ENCODE measurements at places on chromosomes 7 and 10.

DNA sequence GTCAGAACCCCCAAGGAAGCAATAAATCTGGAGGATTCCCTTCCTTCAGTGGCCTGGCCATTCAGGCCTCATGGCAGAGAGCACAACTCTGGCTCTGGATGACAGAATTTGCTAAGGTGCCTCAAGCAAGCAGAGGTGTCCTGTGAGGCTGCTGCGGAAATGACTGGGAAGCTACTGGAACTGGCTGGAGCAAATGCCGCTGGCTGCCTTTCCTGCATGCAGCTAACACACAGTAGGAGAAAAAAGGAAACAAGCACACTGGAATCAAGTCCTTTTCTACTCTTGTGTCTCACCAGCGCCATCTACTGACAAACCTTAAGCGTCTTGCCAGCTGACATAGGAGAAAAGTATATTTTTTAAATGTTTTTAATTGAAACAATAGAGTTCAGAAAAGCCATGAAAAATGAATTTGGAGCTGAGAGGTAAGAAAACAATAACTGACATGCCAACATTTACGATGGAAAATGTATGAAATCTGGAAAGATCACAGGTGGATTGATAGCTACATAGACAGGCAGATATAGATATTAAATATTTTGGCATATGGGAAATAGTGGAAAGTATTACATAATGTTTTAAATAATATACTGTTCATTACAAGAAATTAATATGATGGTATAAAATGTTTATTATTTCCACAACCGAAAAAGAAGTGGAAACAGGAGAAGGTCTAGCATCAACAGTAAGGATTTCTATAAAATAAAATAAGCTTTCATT, 951.6 kb downstream of the ANKRD7 start:
- DNase-seq: no peak

DNA sequence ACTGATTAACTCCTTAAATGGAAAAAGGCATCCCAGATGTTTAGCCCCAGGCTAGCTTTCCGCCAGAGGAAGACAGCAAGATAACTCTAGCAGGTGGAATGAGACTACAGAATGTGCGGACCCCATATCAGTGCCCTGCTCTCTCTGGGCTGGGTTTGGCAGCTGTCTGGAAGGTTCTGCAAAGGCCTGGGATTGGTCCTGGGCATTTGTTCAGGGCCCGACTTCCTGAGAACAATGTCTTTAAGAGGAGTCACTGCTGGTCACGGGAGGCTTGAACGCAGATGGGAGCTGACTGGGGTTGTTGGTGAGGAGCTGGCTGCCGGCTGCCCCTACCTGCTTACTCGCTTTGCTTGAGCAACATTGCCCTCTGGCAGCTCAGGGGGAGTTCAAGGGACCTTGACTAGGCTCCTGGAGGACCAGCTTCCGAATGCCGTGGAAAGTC, 130.6 kb upstream of the BTBD16 start:
- no peak for DNase-seq

GRCh38 chr10:15253951-15254807, 85.7 kb upstream of the NMT2 start:
- no peak for DNase-seq

DNA sequence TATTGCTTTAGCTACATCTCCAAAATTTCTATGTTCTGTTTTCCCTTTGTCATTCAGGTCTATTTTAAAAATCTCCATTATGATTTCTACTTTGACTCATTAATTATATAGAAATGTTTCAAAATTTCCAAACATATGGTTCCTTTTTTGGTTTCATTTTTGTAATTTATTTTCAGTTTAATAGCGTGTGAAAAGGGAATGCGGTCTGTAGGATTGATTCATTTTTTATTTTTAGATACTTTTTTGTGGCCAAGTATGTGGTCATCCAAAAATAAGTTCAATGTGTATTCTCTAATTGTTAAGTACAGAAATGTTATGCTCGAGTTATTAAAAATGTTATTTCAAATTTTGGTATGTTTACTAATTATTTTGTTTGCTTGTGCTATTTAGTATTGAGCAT, 72.5 kb upstream of the ANKRD1 start:
- no peak for DNase-seq

- DNase-seq: no peak
These were observed 42.0 kb downstream of the FZD1 start for GRCh38 chr7:91306266-91306665.

DNA sequence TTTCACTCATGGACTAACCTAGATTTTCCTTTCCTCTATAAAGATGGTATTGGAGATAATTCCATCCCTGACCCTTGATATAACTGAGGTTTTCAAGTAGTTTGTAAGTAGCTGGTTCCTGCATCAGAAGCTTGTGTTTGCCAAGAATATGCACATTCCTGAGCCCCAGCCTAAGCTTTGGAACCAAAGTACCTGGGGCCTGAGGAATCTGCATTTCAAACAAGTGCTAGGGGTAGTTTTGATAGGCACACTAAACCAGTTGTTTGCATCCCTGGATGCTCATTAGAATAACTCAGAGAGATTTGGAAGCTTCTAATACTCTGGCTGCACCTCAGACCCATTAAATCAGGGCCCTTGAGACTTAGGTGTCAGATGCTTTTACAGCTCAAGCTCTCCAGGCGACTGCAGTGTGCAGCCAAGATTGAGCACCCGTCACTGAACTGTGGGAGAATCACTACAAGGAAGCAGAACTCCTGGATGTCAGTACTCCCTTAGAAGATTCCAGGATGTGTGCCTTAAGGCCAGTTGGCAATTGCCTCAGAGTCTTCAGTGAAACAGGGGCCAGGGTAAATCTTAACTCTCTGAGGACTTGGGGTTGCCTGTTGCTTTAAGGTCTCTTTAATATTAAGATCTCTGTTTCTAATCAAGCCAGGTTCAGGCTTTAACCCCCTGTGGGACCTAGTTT, 565.0 kb downstream of the REEP3 start:
- no peak for DNase-seq

DNA sequence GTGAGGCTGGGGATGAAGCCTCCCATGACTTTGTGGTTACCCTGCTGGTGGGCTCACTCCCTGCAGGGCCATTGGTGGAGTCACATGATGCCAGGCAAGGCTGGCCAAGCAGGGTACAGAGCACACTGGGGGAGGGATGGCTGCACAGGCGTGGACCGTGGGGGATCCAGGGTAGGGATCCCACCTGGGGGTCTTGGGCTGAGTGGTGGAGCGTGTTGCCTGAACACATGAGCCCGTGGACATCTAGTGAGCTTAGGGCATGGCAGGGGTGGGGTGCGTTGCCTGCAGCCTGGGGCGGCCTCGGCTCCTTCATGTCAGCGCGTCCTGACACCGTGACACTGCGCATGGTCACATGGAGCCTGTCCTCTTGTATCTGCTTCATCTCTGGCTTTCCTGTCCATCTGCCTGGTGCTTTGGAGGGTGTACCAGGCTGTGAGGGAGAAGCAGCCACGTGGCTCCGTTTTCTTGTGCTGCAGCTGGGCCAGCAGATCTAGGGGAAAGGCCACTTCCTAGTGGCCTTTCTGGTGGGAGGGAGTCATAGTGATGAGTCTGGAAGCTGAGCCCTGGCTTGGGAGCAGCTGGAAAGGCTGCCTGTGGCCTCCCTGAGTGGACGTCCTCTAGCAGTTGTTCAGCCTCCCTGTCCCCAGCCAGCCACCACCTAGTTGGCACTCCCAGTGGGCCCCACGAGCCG, 96.2 kb downstream of the LHPP start:
- no peak for DNase-seq

DNA sequence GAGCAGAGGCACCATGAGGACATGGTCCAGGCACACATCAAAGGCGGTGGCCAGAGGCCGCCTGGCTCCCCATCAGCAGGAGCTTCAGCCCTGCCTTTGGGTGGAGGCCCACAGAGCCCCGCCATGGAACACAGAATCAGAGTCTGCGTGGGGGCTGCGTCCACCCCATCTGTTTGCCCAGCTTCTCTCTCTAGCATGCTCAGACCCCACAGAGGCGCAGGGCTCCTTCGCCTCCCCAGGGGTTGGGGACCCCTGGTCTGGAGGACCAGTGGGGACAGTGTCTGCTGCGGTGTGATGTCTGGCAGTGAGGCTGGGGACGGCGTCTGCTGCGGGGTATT, 321.9 kb downstream of the PTPRN2 start:
- DNase-seq: no peak

DNA sequence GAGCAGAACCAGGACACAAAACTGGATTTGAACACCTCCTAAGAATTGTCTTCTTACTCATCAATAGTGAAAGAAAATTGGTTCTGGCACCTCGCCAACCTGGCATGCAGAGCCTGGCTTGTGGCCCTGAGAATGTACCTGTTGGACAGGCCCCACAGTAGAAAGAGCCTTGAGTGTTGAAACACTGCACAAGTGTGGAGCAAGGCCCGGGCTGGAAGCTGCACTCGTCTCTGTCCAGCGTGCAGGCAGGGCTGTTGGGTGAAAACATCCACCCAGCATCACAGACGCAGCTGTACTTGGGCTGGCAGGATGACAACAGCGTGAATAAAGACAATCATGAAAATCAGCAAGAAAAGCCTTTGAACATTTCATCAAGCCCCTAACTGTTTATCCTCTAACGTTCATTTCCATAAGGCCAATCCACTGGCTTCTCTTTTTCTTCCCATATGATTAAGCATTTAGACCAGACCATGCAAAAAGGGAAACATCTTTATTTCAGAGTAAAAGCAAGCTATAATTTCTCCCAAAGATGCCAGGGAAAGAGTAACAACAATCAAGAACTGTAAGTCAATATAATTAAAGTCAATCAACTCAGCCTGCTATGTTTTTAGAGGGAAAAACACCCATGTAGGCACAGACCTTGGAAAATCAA, 15.6 kb downstream of the CUBN start:
- DNase-seq: no peak

DNA sequence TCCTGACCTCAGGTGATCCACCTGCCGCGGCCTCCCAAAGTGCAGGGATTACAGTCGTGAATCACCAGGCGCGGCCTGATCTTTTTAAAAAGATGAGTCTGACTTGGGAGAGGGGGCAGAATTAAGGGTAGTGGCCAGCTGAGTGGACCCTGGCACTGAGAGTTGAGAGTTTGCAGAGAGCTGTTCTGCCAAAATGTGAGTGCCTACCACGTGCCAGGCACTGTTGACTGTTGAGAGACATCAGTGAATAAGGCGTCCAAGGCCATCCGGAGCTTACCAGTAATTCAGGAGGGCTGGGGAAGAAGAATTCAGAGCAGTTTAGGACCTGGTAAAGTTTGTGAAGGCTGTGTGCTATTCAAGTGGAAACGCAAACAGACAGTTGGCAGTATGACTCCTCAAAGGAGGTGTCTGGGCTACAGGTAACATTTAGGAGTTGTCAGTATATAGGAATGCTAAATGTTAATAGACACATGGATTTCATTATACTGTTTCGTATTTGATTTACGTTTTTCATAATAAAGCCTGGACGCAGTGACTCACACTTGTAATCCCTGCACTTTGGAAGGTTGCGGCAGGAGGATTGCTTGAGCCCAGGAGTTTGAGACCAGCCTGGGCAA, 1.5 kb downstream of the NIPSNAP2 start:
- no peak for DNase-seq

DNA sequence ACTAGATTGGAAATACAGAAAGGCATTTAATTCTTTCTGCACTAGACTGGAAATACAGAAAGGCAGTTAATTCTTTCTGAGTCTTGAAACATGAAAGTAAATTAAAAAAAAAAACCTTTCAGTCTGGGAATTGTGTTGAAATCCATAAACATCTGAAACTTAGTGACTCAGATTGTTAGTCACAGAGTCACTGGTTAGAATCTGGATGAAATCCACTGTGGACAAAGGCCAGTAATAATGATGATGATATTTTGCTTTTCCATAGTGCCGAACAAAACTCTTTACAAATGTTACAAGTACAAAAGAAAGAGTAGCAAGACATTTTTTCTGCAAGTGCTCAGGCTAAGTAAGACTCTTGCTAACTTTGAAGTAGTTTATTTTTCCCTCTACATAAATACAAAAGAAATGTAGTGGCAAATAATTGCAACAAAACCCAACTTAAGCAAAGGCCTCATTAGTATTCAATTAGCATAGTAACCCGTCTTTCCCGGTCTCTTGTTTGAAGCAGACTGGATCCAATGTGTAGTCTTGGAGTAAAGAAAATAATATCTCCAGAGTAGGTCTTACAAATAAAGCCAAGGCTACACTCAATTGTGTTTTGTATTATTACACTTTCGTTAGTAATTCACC, 5.8 kb upstream of the PRTFDC1 start:
- DNase-seq: no peak

- DNase-seq: no peak
These were observed 218.2 kb upstream of the PODXL start for GRCh38 chr7:131774419-131775220.

GRCh38 chr7:5567790-5568189, 144.2 kb upstream of the TNRC18 start:
- DNase-seq: no peak

DNA sequence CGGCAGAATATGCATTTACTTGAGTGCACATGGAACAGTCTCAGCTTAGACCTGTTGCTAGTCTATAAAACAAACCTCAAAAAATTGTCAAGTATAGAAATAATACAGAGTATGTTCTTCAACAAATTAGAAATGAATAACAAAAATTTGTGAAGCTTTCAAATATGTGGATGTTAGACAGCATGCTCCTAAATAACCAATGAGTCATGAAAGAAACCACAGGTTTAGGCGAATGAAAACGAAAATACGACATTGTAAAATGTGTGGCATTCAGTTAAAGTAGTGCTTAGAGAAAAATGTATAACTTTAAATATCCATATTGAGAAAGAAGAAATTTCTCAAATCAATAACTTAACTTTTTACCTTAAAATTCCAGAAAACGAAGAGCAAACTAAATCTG, 760.0 kb upstream of the SORCS1 start:
- no peak for DNase-seq

DNA sequence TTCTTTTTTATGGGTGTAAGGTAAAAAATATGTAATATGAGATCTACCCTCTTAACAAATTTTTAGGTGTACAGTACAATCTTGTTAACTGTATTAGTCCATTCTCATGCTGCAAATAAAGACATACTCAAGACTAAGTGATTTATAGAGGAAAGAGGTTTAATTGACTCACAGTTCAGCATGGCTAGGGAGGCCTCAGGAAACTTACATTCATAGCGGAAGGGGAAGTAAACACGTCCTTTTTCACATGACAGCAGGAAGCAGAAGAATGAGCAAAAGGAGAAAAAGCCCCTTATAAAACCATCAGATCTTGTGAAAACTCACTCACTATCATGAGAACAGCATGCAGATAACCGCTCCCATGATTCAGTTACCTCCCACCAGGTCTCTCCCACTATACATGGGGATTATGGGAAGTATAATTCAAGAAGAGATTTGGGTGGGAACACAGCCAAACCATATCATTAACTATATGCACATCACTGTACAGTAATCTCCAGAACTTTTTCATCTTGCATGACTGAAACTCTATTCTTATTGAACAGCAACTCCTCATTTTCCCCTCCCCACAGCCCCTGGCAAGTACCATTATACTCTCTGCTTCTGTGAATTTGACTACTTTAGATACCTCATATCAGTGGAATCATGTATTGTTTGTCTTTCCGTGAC, 127.4 kb downstream of the WNT2 start:
- no peak for DNase-seq

GRCh38 chr10:51503378-51503777, 196.0 kb downstream of the CSTF2T start:
- DNase-seq: no peak

GRCh38 chr7:11345621-11346020, 371.9 kb downstream of the PHF14 start:
- DNase-seq: no peak

Data from activated CD4-positive, alpha-beta T cell treated with anti-CD3 and anti-CD28 coated beads, Interleukin-2, amount 50 U/mL, for 24 hours (primary cell).